Osteoblast (primary cell): ENCODE measurements at places on chromosomes 7 and 10.
A peak's percentile ranks its signal among the peaks of the same experiment; 100 is the strongest.

DNA sequence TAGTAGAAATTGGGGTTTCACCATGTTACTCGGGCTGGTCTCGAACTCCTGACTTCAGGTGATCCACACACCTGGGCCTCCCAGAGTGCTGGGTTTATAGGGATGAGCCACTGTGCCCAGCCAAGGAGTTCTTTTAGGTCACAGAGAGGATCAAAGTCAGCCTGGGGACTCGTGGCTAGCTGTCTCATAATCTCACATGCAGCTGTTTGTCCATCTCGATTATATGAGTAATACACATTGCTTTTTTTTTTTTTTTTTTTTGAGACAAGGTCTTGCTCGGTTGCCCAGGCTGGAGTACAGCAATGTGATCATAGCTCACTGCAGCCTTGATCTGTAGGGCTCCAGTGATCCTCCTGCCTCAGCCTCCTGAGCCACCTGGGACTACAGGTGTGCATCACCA is 2.2 kb downstream of the IFT22 start:
- H3K36me3 ChIP-seq, result peaks cover 15% of the 10 kb centered on the region
- no peak overlapping the region for H3K27ac ChIP-seq
- no peak for DNase-seq
- no peak overlapping the region for H3K4me3 ChIP-seq
- H3K27me3 ChIP-seq, result no peaks in the 10 kb centered on the region

GRCh38 chr7:19930051-19930450 is 156.6 kb upstream of the TMEM196 start:
- no peaks in the 10 kb centered on the region for H3K4me1 ChIP-seq
- H3K27ac ChIP-seq, result no peak overlapping the region
- peak; percentile 82 for DNase-seq
- no peaks in the 10 kb centered on the region for H3K36me3 ChIP-seq

DNA sequence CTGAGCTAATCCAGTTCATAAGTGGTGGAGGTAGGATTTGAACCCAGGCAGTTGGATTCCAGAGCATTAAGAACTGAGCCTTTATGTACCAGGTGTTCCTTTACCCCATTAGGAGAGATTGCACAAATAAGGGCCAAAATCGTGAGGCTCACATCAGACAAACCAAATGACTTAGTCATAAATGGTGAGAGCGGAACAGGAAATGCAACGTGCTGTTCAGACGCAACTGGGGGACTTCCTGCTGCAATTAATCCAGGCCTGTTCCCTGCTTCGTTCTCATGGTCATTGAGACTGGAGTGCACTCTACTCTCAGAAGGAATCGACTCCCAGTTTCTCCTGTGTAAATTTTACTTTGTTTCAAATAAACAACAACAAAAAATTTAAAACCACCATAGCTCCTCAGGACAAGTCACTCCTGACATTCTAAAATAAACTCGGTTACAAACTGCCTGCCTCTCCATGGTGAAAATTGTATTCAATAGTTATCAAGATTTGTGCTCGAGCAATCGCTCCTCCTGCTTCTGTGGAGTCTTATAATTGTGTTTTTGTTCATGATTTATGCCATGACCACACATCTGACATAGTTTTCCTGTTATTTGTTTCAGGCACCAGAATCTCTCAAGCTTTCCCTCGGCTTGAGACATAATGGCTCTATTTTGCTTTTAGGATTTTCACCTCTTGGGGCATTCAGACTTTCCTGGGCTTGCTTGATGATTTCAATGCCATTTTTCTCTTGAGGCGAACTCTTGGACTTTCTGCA is 115.3 kb upstream of the BMPER start:
- no peaks in the 10 kb centered on the region for H3K36me3 ChIP-seq
- H3K27me3 ChIP-seq, result peaks cover 4% of the 10 kb centered on the region
- DNase-seq, result no peak

GRCh38 chr7:23100697-23101096 is 4.9 kb upstream of the KLHL7 start:
- no peak overlapping the region for H3K27ac ChIP-seq
- no peak overlapping the region for H3K4me3 ChIP-seq
- H3K4me1 ChIP-seq, result peaks cover 4% of the 10 kb centered on the region
- H3K27me3 ChIP-seq, result no peaks in the 10 kb centered on the region
- H3K36me3 ChIP-seq, result no peaks in the 10 kb centered on the region

DNA sequence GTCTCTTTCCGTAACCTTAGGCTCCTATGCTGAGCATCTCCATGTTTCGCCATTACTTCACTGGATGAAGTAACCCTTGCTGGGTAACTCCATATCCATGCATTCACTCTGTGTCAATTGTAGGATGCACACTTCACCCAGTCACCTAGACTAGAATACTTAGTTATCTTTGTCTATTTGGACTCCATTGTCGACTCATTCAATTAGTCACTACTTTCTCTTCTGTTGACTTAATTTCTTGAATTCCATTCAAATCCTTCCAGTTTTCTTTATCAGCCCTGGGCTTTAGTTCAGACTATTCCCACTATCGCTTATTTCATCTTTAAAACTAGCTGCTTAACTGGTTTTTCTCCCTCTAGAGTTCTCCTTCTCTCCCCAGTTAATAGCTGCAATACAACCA is 111.3 kb upstream of the TNS3 start:
- no peaks in the 10 kb centered on the region for H3K27me3 ChIP-seq
- no peak overlapping the region for H3K4me3 ChIP-seq
- H3K4me1 ChIP-seq, result peaks cover 7% of the 10 kb centered on the region
- H3K36me3 ChIP-seq, result no peaks in the 10 kb centered on the region
- H3K27ac ChIP-seq, result no peak overlapping the region

DNA sequence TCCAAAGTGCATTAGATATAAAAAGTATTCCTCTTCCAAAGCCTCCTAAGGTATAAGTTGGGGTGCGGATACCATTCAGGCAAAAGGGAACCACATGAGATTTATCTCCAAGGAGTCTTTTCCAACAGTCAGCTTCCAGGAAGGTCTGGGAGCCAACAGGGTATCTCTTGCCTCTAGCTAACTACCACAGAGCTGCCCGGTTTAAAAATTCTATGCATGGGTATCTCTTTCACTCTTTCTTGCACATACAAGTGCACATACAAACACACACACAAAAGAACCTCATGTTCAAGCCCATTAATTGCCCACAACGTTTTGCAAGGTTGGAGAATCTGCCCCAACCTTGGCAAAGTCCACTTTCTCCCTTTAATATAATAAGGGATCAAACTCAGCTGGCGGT is 80.7 kb downstream of the CDK6 start:
- H3K27ac ChIP-seq, result no peak overlapping the region
- no peaks in the 10 kb centered on the region for H3K27me3 ChIP-seq
- DNase-seq, result no peak

DNA sequence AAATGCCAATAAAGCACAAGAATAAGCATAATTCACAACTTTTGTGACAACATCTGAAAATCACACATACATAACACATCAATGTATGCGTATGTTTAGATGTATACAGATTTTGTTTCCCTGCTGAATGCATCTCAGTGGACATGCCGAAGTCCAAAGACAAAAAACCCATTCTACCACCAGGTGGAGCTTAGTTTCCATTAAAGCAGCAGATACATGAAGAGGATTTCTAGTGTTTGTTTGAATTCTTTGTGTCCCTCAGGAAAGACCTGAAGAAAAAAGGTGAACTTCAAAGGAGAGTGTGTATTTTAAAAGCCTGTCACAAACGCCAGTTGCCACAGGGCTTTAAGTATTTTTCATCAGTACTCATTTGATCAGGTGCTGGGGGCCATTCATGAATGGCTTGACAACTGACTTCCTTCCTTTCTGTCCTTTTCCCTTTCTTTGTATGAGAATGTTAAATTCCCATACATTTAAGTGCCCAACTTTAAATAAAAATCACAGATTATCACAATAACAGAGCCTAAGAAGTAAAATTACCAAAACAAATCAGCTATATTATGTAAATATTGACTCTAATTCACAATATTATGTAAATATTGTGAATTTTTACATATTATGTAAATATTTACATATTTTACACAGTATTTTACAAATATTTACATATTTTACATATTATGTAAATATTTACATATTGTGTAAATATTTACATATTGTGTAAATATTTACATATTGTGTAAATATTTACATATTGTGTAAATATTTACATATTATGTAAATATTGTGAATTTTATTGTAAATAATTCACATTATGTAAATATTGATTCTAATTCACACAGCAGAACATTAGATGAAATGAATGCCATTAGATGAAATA is 343.0 kb downstream of the CRPPA start:
- H3K4me3 ChIP-seq, result no peak overlapping the region
- H3K27me3 ChIP-seq, result no peaks in the 10 kb centered on the region
- no peaks in the 10 kb centered on the region for H3K4me1 ChIP-seq
- no peaks in the 10 kb centered on the region for H3K36me3 ChIP-seq
- H3K27ac ChIP-seq, result no peak overlapping the region

GRCh38 chr7:69630292-69630691 is 32.0 kb downstream of the AUTS2 start:
- no peaks in the 10 kb centered on the region for H3K27me3 ChIP-seq
- H3K4me3 ChIP-seq, result no peak overlapping the region
- DNase-seq, result peak; percentile 88
- no peak overlapping the region for H3K27ac ChIP-seq
- H3K36me3 ChIP-seq, result no peaks in the 10 kb centered on the region

DNA sequence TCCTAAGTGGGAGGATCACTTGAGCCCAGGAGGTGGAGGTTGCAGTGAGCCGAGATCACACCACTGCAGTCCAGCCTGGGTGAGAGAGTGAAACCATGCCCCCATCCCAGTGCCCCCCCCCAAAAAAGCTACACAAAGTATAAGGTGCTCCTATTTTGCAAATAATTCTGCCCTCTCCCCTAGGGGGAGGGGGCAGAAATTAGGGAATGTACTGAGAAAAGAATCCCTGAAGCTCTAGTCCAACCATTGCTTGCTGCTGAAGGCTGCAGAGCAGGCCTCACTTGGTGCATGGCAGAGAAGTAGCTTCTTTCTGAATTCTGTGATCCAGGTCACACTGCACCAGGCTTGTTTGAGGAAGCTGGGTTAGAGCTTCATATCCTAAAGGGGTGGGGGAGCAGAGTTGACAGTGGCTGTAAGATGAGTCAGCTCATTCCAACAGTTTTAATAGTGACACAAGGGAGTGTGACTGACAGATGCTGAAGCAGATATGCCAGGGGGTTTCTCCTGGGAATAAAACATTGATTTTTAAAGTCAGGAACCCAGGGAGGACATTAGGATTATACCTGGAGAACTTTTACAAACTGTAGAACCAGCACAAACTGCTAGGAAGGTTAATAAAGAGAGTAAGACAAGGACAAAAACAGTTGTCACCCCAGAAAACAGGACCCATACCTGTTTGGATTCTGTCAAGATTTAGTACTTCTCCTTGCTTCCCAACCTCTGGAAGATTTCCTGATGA is 32.8 kb upstream of the STRIP2 start:
- peaks cover 10% of the 10 kb centered on the region for H3K4me1 ChIP-seq
- no peak overlapping the region for H3K27ac ChIP-seq
- H3K27me3 ChIP-seq, result no peaks in the 10 kb centered on the region
- DNase-seq, result no peak

DNA sequence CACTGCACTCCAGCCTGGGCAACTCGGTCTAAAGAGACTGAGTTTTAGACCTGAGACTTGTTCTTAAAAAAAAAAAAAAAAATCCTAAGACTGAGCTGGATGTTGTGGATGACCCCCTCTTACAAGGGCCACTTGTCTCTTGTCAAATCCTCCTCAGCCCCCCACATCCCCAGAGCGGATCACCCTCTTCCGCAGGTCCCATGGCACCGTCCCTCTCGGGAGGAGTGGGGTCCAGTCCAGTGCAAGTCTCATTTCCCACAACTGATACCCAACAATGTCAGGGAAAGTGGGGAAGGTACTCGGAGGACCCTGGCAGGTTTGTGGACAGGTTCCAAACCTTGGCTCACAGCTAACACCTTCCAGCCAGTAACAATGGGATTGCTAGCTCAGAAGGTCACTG is 100.3 kb downstream of the ELFN1 start:
- no peak overlapping the region for H3K4me3 ChIP-seq
- H3K4me1 ChIP-seq, result no peaks in the 10 kb centered on the region
- H3K27ac ChIP-seq, result no peak overlapping the region
- DNase-seq, result no peak

DNA sequence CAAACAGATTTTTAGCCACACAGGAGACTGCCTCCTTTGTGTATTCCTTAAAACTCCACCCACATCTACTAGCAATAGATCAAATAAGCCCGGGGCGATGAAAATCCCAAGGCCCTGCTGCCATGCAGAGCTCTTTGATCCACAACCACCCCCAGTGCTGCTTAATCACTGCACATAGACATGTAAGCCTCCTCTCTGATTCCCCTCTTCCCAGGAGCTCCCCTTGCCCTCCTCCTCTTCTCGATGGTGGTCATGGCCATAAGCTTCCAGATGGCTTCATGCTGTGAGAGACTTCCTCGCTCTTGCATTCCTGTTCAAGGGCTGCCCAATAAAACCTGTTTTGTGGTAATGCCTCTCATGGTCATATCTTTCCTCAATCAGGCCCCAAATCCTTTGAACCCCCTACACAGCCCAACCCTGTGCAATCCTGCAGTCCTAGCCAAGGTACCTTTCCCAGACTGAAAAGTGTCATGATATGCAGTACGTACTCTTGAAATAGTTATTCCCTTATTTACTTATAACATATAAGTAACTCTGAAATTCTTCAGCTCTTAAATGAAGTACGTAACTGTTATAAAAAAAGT is 158.5 kb downstream of the CACNA2D1 start:
- peaks cover 11% of the 10 kb centered on the region for H3K36me3 ChIP-seq
- peaks cover 6% of the 10 kb centered on the region for H3K4me1 ChIP-seq

DNA sequence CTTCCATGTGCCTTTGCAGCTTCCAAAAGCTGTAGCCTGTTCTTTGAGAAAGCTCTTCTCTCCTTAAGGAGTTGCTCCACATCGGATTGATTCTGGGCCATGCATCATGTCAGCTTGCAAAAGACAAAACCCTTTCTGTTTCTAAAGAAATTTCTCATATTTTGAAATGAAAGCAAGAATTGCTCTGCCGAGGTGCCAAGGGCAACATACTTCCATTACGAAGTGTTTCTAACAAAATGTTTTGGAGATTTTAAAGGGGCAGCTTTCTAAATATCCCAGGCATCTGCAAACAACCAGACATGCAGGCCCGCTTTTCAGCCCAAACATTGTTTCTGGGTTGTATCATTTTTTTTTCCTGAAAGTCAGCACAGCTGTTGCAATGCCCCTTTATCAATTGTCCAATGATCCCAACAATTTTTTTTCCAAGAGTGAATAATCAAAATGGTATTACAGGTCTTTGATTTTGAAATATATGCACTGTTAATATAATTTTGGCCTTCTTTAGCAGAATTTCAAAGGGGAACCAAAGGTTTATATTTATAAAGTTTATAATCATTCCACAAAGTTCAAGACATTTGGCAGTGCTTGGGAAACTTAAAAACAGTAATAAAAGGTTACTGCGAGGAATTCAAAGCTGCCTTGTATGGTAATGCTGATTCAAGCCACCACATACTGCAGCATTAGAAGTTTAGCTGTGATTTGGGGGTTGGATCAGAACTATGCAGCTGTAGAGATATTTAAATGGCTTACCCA is 61.0 kb downstream of the TES start:
- H3K27me3 ChIP-seq, result no peaks in the 10 kb centered on the region
- H3K4me1 ChIP-seq, result peaks cover 38% of the 10 kb centered on the region
- no peak for DNase-seq
- H3K4me3 ChIP-seq, result peak overlapping the region; percentile 37
- H3K36me3 ChIP-seq, result no peaks in the 10 kb centered on the region
